ENCODE measurements at places on chromosomes 12 and 14. TPM values are rescaled to one million over a fixed set of nuclear protein-coding genes. Genes with fewer than 3 reads are reported as not detected.

Gene PTCSC3
- polyA plus RNA-seq, result not detected

Gene ASPG
- not detected for polyA plus RNA-seq

Gene MYF6
- polyA plus RNA-seq, result not detected

Gene OTX2
- polyA plus RNA-seq, result not detected

Gene MSRB3
- not detected for polyA plus RNA-seq

Gene TGM1
- 4.9 TPM for polyA plus RNA-seq

Gene TMEM132C
- not detected for polyA plus RNA-seq

Gene MYL2
- polyA plus RNA-seq, result 0.20 TPM

DNA sequence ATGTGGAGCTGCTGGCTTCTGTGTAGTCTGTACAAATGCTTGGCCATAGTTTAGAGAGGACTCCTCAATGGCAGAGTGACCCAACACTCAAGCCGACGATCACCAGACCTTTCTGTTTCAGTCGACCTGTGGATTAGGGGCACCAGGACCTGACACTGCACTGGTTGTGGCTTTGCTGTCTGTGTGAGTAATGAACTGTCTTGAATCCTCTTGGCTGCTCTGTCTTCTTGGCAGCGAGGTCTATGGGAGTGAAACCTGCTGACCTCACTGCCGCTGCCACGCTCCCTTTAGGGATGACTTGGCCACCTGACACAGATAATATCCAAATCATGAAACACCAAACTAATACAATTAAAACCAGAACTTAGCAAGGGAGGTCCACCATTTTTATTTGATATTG lies 83.5 kb upstream of the C14orf180 start:
- DNase-seq, result no peak

GRCh38 chr14:69637503-69638031 lies 26.2 kb downstream of the SUSD6 start:
- DNase-seq, result no peak

DNA sequence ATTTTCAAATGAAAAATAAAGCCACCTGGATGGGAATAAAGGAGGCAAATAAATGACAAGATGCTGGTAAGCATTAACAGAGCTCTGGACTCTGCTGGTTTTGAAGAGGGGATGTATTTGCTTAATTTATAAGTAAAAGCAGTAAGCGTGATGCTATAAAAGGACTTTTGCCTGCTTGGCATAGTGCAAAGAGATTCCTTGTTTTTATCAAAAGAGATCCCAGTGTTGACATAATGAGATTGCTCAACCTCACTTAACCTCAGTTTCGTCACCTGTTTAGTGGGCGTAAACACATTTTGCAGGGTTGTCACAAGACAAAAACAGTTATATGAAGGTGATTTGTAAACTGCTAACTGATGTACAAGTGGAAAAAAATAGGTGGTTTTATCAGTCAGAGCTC lies 13.8 kb downstream of the ASCL1 start:
- DNase-seq, result no peak

- DNase-seq, result no peak
Observed at GRCh38 chr12:5402009-5402935, 29.6 kb upstream of the NTF3 start.

- DNase-seq, result no peak
Observed at GRCh38 chr12:121866331-121866730, 7.7 kb upstream of the HPD start.

DNA sequence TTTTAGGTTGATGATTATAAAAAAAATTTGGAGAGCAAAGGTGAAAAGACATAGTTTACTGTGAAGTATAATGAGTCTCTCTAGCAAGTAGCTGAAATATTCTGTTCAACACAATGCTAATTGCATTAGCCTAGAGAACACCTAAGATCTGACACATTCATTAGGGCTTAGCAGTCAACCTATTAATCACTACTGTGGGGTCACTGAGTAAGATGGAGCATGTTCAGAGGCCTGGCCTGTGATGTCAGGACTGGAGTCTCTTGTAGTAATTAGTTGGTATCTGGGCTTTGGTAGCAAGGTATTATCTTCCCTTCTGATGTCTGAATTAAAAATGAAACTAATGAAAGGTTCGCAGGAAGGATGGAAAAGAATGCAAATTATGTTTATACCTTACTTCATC lies 112.7 kb downstream of the SLC16A7 start:
- no peak for DNase-seq

GRCh38 chr14:77638771-77639171 lies 22.3 kb upstream of the SPTLC2 start:
- no peak for DNase-seq

- DNase-seq, result no peak
Observed at GRCh38 chr14:105023791-105024480, 3.1 kb upstream of the CDCA4 start.

DNA sequence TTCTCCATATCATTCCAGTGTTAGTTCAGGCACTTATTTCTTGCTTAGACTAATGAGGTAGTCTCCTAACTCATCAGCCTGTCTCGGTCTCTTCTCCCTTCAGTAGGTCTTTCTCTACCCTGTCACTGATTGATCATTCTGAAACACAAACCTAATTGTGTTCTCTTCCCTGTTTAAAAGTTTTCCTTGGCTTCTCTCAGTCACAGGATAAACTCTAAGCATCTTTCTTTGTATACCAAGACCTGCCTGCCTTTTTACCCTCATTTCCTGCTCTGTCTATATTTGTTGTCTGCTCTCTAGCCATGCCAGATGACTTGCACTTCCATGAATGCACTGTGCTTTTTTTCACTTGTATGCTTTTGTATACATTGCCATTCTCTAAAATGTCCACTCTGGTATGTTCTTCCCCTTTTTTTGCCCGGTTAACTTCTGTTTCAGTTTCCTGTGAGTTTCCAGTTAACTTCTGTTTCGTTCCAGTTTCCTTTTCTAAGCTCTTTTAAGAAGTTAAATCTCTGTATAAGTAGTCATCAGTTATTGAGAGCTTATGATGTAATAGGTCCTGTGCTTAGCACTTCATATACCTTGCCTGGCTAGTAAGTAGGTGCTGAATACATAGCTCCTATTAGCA lies 12.8 kb downstream of the DIP2B start:
- peak; percentile 86 for DNase-seq

- no peak for DNase-seq
Observed at GRCh38 chr12:37543131-37543965, 773.2 kb upstream of the ALG10B start.

DNA sequence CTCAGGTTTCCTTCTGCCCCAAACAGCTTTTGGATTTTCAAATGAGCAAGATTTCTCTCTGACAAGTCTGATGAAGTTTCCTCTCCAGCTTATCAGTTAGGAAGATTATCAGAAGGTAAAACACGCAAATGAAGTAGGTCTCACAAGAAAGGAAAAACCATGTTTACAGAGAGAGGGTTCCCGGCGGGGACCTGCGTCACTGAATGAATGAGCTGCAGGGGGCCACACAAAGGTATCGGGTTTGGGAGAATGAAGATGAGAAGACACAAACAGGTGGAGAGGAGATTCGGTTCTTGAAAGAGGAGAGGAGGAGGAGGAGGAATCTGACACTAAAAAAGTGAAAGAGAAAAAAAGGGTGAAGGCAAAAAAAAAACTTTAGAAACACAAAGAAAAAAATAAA lies 208.6 kb downstream of the CALM1 start:
- no peak for DNase-seq

DNA sequence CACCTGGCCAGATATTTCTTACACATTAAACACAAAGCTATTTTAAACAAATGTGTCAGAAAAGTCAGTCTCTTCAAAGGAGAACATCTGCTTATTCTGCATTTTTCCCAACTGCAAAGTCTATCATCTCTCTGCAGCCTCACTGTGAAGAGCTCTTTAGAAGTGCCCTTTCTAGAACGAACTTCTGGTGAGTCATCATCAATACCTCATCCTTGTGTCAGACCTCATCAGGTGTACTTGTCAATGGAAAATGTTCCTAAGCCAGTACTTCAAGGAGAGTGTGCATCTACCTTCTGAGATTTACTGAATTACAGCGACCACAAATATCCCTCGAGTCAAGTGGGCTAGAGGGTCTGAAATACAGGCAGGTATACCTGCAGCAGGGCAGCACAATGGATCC lies 457.3 kb downstream of the LRIG3 start:
- no peak for DNase-seq

DNA sequence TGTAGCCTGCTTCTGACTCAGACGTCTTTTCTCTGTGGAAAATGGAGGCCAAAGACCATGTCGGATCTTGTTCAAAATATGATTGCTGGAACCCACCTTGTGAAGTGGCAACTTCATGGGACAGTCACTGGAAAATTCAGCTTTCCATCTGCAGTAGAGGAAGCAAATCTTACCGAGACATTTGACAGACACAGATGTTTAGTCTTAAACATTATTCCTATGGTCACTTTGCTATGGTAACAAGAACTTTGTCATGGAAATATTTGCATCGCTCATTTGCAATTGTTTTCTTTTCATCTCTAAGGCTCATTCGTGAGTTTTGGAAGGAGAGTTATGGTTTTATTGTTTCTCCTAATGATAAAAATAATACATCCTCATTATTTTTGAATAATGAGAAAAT lies 98.3 kb upstream of the HIF1A start:
- DNase-seq, result no peak

- no peak for DNase-seq
Observed at GRCh38 chr12:79000501-79000900, 135.9 kb downstream of the SYT1 start.

- DNase-seq, result peak; percentile 37
Observed at GRCh38 chr12:1553987-1554982, 40.1 kb downstream of the FBXL14 start.

GRCh38 chr12:128644664-128645296 lies 179.0 kb downstream of the SLC15A4 start:
- peak; percentile 53 for DNase-seq

- peak; percentile 58 for DNase-seq
Observed at GRCh38 chr14:56474419-56475022, 105.1 kb upstream of the TMEM260 start.

DNA sequence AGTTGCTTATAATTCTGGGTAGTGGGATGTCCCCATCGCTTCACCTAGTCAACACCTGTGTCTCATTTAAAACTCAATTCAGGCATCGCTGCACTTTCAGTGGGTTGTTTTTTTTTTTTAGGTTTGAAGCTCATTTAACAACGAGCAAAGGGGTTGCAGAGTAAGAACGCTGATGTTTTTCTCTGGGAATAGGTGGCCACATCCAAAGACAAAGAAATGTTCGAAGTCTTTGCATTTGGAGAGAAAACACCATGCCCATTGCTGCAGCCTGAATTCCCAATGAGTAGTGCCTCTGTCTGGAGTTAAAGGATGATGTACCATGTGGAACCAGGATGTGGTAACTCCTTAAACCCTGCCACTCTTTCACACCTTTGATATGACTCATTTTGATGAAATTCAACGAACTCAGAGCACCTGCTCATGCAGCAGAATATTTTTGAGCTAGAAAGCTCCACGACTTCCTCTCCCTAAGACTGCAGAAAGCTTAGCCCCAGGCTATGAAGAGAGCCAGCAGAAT lies 35.1 kb upstream of the BATF start:
- no peak for DNase-seq

- peak; percentile 73 for DNase-seq
Observed at GRCh38 chr14:102220031-102220430, 80.3 kb downstream of the WDR20 start.

DNA sequence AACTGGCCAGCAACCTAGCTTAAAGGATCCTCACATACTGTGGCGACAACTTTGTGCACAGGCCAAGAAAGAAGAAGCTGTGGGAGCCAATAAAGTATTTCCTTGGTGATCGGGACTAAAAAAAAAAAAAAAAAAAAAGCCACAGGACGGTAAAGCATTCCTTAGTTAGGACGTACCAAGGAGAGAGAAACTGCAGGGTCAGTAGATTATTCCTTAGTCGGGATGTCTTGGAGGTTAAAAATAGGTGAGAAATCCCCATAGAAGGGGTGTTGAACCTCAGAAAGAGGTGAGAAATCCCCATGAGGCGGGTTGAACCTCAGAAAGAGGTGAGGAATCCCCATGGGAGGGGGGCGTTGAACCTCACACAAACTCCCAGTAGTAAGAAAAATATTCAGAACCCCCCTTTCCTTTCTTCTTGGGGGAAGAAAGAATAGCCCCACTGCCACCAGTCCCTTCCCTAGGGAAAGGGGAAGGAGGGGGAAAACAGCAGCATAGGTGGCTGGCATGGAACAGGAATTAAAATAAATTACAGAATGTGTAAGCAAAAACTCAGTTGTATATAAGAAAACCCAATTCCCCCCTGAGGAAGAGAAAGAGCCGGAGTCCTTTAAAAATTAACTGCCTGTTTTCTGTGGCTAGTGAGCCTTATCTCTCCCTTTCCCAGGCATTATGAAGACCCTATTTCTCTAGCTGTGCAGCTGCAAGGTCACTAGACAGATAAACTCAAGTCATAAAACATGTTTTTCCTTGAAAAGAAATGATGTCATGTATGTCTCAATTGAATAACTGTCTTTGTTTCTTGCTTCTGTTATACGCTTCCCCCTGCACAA lies 26.8 kb downstream of the KLRK1 start:
- peak; percentile 31 for DNase-seq

DNA sequence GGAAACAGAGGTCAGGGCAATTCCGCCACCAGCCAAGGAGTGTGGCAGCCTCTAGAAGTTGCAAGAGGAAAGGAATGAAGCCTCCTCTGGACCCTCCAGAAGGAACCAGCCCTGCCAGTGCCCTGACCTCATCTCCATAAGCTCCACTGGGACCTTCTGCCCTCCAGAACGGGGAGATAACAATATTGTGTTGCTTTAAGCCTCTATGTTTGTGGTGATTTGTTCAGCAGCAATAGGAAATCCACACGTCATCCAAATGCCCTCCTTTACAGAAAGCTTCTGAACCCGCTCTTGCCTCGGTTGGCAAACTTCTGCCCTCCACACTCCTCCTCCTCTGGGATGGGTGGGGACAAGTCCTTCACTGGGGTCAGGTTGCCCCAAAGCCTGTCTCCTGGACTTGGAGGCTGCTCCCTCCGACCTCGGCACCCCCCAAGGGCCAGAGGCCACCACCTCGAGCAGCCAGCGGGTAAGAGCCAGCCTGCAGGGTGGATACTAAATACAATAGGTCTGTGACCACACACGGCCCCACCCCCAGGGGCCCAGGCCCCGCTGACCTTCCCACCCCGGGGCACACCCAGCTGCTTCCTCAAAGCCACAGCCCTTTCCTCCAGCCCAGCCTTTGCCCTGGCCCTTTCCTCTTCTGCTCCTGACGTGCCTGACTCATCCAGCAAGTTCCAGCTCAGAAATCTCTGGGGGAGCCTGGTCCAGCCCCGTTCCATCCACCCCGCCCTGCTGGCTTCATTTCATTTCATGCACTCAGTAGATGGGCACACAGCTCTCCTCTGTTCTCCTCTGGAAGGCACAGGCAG lies 58.7 kb upstream of the NCOR2 start:
- DNase-seq, result no peak

DNA sequence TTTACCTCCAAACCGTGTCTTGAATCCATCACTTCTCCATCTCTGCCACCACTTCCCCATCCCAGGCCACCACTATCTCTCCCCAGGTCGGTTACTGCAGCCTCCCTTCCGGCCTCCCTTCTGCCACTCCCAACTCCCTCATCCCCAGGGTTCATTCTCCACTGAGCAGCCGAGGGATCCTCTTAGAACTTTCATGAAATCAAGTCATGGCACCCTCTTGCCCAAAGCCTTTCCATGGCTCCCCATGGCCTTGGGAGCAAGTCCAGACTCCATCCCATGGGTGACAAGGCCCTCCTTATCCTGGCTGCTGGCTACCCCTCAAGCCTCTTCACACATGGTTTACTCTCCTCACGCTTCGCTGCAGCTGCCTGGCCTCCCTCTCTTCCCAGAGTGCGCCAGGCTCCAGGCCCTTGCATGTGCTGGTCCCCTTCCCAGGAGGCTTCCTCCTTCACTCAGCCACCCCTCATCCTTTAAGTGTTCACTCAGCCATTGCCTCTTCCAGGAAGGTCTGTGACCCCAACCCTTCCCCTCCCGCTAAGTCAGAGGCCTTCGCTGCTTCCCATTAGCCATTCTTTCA lies 17.9 kb upstream of the SH2B3 start:
- DNase-seq, result no peak

All from B cell (primary cell).